ENCODE measurements at places on chromosomes 1 and 21. TPM values are rescaled to one million over a fixed set of nuclear protein-coding genes. Genes with fewer than 3 reads are reported as not detected.

CLDN8 gene
- total RNA-seq, result 0.11 TPM

TIE1 gene
- 16.3 TPM for total RNA-seq

KCNH1 gene
- 8.6 TPM for total RNA-seq

DNA sequence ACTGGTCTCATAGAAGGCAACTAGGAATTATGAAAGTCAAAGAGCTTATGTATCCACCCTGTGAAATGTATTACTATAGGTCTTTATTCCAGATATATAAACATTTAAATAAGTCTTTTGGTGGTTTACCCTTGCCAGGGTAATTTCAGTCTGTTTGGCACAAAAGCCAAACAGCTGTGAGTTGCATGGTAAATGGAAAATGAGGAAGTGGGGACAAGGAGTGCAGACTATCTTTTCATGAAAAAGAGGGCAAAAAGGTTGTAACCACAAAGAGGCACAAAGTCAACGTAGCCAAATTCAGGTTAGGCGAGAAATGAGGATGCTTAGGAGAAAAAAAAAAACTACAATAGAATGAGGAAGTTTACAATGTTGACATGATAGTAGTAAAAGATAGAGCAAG lies 492.3 kb upstream of the PRMT6 start:
- no peak overlapping the region for H3K4me3 ChIP-seq
- H3K27ac ChIP-seq, result no peak overlapping the region
- no peaks in the 10 kb centered on the region for H3K36me3 ChIP-seq
- no peak for DNase-seq
- H3K27me3 ChIP-seq, result no peaks in the 10 kb centered on the region

DNA sequence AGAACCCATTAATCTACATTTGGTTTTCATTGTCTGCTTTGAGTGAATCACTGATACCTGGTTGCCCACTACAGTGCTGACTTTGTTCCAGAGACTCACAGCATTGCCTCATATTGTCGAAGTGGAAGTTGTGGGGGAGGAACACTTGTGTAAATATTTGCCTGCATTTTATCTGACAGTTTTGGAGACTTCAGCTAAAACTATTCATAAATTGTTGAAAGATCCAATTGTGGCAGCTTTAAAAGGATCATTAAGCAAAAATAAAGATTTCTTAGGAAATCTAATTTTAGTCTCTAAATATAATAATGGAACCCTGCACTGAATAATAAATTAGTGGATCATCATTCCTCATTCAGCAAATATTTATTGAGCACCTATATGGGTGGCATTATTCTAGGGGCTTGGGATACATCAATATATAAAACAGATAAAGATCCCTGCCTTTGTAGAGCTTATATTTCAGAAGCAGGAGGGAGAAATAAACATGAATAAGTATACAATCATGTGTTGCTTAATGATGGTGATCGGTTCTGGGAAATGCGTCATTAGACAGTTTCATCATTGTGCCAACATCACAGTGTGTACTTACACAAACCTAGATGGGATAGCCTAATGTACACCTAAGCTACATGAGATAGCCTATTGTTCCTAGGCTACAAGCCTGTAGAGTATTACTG lies 73.5 kb downstream of the OSBPL9 start:
- H3K4me3 ChIP-seq, result no peak overlapping the region
- H3K27me3 ChIP-seq, result no peaks in the 10 kb centered on the region
- H3K4me1 ChIP-seq, result no peaks in the 10 kb centered on the region
- DNase-seq, result no peak
- no peaks in the 10 kb centered on the region for H3K36me3 ChIP-seq

DNA sequence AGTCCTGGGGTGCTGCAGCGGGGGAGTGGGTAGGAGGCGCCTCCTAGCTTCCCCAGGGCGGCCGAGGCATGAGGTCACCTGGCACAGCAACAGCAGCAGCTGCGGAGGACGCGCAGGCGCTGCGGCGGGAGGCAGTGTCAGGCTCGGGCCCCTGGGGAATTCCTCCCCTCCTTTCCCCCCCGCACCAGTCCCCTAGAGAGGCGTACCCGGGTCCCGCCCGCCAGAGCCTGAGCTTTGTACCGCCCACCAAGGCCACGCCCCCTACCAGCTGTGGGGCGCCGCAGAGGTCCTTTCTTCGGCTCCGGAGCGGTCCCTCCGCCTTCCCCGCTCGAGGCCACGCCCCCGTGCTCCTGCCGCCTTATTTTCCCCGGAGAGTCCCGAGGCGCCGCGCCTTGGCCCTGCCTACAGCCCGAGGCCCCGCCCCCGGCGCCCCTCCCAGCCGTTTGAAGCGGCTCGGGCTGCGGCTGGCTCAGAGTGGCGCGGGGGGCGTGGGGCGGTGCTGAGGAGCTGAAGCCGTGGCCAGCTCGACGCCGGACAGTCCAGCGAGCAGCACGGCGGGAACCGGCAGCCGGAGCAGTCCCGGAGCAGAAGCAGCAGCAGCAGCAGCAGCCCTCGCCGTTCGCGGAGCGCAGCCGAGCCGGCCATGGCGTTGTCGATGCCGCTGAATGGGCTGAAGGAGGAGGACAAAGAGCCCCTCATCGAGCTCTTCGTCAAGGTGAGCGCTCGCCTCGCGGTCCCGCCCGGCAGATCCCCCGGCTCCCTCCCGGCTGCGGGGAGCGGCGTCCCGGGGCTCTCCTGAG lies at the start of gene CLIC4:
TSS of gene CLIC4 (plus strand) at position 537 of the 800 bp plus-strand sequence. CDS start at position 644, 107 bp downstream.
- H3K27ac ChIP-seq, result peak within 1 kb of the TSS; percentile 92
- peaks cover 3% of the 10 kb centered on the region for H3K36me3 ChIP-seq
- no peaks in the 10 kb centered on the region for H3K27me3 ChIP-seq
- peaks cover 24% of the 10 kb centered on the region for H3K4me1 ChIP-seq
- peak; percentile 98 for DNase-seq

- H3K27me3 ChIP-seq, result no peaks in the 10 kb centered on the region
- H3K36me3 ChIP-seq, result no peaks in the 10 kb centered on the region
- H3K4me1 ChIP-seq, result no peaks in the 10 kb centered on the region
Observed at GRCh38 chr1:182984621-182985020, 31.7 kb upstream of the SHCBP1L start.

GRCh38 chr1:32400876-32401631 lies 6.8 kb upstream of the BSDC1 start:
- peaks cover 8% of the 10 kb centered on the region for H3K4me1 ChIP-seq
- H3K4me3 ChIP-seq, result peak overlapping the region; percentile 27
- H3K36me3 ChIP-seq, result no peaks in the 10 kb centered on the region
- peak; percentile 70 for DNase-seq
- no peaks in the 10 kb centered on the region for H3K27me3 ChIP-seq

DNA sequence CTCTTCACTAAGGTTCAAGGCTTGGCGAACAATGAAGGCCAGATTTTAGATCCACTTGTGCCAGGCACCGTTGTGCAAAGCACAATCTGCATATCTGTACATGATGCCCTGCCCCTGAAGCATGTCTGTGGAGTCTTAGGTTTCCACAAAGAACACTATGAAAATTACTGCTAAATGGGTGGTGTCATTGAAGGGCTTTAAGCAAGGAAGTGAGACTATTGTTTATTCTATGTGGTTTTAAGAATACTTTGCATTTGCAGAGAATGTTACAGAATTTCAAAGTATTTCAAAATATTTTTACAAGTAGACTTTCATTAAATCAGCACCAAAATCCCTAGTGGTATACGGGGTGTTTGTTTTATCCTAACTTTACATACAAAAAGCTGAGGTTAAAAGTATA lies 8.8 kb downstream of the TSEN15 start:
- H3K4me3 ChIP-seq, result no peak overlapping the region
- H3K4me1 ChIP-seq, result no peaks in the 10 kb centered on the region
- DNase-seq, result no peak

DNA sequence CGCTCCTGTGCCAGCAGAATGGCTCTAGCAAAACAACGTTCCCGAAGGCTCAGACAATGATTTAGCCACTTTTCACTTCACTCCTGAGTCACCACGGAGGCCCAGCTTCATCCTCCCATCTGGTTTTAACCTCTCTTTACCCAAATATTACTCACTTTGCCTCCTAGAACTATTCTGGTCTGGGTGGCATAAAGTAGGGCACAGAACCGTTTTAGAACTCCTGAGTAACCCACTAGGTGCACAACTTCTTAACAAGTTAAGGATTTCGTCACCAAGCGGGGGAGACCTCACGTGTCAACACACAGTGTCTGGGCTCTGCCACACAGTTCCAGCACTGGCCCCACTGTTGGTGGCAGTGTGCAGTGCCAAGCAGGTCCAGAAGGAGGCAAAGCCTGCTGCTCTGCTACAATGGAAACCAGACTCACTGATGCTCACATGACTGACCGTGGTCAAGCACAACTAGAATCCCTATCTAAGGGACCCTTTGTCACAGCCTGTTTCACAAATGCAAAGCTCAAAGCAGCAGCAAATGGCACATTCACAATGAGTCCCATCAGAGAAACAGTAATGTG lies 121.7 kb downstream of the SIPA1L2 start:
- H3K4me3 ChIP-seq, result no peak overlapping the region
- no peaks in the 10 kb centered on the region for H3K36me3 ChIP-seq
- peaks cover 15% of the 10 kb centered on the region for H3K4me1 ChIP-seq
- H3K27me3 ChIP-seq, result no peaks in the 10 kb centered on the region

GRCh38 chr1:207328004-207328403 lies 6.5 kb downstream of the CD55 start:
- no peaks in the 10 kb centered on the region for H3K27me3 ChIP-seq
- H3K36me3 ChIP-seq, result no peaks in the 10 kb centered on the region
- H3K4me1 ChIP-seq, result no peaks in the 10 kb centered on the region
- no peak overlapping the region for H3K27ac ChIP-seq
- DNase-seq, result no peak
- H3K4me3 ChIP-seq, result no peak overlapping the region

DNA sequence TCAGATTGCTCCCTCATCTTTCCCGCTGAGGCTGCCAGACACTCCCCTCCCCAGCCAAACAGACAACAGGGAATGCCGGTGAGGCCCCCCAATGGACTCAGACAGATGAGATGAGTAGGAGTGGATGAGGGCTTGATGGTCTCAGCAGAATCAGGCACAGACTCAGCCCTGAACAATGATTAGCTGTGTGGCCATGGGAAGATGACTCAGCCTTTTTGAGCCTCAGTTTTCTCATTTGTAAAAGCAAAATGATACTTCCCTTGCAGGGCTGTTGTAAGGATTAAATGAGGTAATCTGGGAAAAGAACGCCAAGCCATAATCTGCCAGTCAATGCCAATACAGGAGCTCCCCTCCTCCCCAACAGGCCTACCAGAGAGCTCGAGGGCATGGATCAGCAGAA lies 12.4 kb downstream of the C1orf198 start:
- DNase-seq, result no peak
- H3K36me3 ChIP-seq, result peaks cover 27% of the 10 kb centered on the region
- no peaks in the 10 kb centered on the region for H3K27me3 ChIP-seq
- H3K27ac ChIP-seq, result peak overlapping the region; percentile 90
- peaks cover 63% of the 10 kb centered on the region for H3K4me1 ChIP-seq

FCGR3A gene
- 30.1 TPM for total RNA-seq

DNA sequence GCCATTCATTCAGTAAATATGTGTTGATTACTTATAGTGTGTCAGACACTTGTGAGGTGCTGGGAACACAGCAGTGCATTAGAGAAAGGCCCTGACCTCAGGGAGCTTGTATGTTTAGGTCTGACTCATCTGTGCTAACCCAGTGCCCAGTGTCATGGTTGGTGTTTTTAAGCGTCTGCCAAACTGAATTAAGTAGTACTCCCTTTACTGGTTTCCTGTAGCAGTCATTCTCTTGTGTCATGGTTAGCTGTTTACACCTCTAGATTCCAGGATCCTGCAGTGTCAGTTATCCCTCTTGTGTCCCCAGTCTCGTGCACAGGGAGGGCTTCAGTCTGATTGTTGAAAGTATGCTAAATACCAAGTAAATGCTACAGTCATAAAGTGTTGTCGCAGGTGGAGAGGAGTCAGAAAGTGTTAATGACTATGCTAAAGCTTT lies 14.2 kb downstream of the UCK2 start:
- no peak for DNase-seq

GRCh38 chr1:230821346-230821745 lies 47.0 kb downstream of the C1orf198 start:
- no peak for DNase-seq
- no peaks in the 10 kb centered on the region for H3K27me3 ChIP-seq
- H3K36me3 ChIP-seq, result no peaks in the 10 kb centered on the region
- H3K27ac ChIP-seq, result no peak overlapping the region

DNA sequence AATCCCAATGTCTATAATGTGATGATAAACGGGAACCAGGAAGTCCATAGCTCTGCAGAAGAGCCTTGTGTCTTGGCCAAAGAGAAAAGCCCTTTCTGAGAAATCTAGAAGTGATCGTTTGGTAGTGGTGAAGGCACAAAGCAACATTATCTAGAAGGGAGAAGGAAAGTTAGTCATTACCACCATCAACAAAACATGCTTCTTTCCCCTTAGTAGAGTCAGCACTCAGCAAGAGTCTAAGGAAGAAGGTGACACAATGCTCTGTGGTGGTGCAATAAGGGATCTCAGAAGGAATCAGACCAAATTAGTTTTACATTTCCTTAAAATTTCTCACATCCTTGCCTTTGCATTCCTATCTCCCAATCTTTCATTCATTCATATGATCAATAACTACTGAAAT lies 134.4 kb upstream of the PRDX6 start:
- no peak for DNase-seq
- no peaks in the 10 kb centered on the region for H3K4me1 ChIP-seq
- H3K36me3 ChIP-seq, result no peaks in the 10 kb centered on the region

DNA sequence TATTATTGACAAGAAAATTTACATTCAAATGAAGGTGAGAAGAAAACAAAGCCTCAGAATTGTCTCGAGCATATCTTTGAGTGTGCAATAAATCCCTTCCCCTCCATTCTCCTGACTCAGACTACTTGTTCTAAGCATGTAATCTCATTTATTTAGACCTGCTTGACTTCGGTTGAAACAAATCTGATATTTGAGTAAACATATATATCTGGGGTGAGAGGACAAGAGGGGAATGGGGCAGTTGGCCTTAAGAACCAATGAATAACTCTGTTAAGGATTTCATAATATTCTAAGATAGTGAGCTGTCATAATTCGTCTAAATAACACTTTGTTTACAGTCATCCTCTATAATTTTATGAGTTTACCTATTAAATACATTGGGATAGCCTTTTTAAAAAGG lies 142.7 kb downstream of the SIPA1L2 start:
- no peak for DNase-seq
- H3K27ac ChIP-seq, result no peak overlapping the region
- H3K4me1 ChIP-seq, result no peaks in the 10 kb centered on the region
- H3K27me3 ChIP-seq, result no peaks in the 10 kb centered on the region
- H3K4me3 ChIP-seq, result no peak overlapping the region

SPAG17 gene
- total RNA-seq, result 35.5 TPM

DNA sequence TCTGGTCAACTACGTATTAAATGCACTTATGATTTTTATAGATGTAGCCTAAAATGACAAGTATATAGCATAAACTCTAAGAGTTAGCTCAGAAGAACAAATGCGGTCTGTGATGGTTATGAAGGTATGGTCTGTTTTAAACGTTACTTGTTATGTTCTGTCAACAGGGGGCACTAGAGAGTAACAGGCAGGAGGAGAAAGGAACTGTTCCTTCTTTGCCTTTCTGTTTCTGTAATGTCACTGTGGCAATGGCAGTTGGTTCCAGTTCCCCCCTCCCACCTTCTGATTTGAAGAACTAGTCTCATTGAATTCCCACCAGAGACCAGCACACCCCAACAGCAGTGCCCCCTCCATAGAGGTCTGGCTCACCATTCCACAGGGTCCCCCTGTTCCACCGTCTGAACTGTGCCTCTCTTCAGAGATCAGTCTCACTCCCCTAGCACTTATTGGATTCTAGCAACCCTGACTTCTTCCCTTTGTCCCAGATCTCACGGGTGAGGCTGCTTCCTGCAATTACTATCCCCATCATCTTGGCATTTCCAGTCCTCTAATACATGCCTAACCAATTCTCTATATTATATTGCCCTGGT lies 14.0 kb downstream of the KRTAP24-1 start:
- no peaks in the 10 kb centered on the region for H3K36me3 ChIP-seq
- no peak for DNase-seq
- no peak overlapping the region for H3K27ac ChIP-seq
- H3K4me1 ChIP-seq, result no peaks in the 10 kb centered on the region
- no peaks in the 10 kb centered on the region for H3K27me3 ChIP-seq
- no peak overlapping the region for H3K4me3 ChIP-seq
